Non-pigmented ciliary epithelial cell (primary cell): ENCODE measurements at places on chromosomes 4 and X.

DNA sequence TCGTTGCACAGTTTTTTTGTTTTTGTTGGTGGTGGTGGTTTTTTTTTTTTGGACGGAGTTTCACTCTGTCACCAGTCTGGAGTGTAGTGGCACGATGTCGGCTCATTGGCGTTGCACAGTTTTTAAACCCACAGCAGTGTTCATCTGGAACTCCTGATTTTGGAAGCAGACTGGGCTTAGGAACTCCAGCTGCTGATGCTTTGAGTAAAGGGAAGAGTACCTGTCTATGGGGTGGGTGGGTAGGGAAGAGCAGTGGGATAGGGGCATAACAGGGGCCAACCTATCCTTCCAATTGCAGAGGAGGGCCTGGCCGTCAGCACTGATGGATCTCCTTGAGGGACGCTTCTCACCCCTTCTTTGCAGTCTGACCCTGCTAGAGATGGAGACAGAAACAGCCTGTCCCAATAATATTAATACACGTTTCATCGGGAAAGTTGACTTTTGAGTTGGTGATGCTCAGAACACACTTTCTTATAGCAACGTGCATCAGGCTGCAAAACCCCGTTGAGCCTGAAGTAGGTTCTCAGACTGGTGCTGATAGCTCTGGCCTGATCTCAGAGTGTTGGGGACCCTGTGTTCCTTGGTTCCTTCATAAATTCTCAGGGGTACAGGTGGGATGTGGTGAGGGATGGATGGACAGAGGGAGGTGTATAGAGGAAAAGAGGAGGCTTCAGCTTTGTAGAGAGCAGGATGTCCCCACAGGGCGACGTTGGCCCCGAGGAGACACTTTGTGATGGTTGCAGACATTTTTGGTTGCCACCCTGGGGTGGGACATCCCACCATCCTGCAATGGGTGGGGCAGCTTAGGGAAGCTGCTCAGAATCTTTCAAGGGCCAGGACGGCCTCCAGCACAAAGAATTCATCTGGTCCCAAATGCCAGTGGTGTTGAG, 2.3 kb downstream of the CD99 start:
- no peak for DNase-seq

DNA sequence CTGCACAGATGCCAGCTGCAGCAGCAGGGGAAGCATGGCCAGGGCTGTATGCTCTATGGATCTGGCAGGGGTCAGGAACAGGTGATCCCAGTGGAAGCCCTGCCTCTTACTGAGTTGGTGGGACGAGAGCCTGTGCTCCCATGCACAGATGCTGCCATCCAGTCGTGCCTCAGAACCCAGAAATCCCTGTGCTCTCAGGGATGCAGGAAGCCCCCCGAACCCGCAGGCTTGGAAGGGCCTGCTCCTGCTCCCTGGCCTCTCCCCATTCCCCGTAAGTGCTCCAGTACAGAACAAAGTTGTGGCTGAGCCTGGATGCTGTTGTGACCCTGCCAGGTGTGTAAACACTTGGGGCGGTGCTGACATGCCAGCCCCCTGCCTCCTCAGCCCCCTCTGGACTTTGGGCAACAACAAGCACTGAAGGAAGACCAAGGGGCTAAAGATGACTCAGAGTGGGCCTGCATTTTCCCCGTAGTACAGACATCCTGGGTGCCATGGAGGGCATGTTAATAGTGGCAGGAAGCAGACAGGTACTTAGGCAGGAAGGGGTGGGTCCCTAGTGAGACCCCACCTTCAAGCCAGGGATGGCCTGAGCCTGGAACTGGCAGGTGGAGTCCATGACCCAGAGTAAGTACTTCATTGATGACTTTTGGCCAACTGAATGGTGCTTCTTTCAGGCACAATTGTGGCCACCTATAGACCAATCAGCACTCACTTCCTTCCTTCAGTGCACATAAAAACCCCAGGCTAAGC, 1640.7 kb downstream of the C4orf33 start:
- no peak for DNase-seq

DNA sequence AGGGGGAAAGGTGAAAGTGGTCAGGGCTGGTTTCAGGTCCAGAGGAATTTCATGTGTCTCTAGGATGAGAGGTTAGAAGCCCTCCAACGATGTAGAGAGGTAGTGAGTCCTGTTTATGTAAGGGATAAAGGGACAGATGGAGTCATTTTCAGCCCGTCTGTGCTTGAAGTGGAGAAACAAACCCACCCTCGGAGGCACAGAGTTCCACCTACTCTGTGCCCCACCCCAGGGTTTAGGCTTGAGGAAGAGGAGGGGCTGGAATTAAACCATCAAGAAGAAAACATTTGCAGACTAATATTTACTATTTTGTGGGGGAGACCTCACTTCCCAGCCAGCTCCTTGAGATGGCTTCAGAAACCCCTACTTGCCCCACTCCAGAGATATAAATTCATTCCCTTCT, 868 bp upstream of the GNL3L start:
- DNase-seq, result no peak

DNA sequence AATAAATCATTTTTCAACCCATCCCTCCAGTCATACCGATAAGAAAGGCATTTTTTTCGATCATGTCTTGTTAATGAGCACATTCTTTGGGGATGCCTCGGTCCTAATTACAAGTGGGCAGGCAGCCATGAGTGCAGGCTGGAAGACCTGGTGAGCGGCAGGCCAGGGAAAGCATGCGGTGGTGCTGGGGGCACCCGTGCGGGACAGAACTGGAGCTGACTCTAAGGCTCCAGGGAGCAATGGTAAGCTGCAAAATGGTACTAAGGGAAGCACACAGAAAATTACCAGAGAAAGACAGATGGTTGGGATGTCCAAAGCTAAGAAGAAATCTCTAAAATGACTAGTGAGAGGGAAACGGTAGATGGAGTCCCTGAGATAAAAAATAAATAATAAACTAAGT, 411.0 kb upstream of the AGA start:
- DNase-seq, result no peak

DNA sequence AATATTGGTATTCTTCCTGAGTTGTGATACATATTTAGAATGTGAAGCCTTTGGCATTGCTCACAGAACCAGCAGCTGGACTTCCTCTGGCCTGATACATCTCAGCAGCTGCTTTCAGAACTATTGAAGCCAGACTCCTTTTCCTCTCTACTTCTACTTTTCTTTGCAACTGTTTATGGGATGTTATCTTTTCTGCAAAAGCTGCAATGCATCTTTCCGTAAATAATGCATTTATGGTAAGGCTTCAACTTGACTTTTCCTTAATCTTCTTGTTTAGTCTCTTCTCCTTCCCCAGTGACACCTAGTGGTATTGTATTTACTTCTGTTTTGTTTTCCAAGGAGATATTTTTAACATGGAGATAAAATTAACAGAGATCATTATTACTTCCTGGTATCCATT, 1548.7 kb downstream of the PCDH7 start:
- no peak for DNase-seq

DNA sequence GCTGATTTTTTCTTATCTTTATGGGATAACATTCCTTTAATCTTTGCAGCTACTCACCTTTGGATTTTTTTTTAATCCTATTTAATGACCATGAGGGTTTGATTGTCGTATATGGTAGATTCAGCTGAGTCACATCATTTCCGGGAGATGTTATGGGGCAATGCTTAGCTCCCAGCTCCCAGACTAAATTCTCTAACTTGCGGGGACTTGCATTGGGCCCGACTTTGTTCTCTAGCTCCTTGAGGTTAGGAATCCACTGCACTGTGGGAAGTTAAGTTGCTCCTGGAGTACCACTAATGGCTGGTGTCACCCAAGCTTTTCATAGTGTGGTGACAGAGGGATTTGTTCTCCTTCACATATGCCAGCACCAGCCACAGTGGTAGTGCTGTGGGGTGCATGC, 287.4 kb downstream of the TECRL start:
- no peak for DNase-seq

DNA sequence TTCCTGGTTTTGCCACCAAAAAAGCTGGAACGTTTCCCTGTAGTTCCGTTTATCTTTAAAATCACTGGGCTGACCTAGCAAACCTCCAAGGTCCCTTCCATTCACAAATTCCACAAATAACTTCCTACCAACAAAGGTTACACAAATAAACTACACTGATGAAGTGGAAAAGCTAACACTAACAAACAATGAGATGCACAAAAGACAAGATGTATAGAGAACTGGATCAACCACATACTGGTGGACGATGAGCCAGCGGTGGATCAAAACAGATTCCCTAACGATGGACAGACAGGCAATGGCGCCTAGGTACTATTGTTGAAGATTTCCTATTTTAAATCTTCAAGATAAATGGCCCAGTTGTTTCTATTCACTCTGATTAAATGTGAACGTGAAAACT, 15.5 kb downstream of the AFAP1 start:
- no peak for DNase-seq

GRCh38 chrX:65034292-65034667, 58.0 kb upstream of the ZC4H2 start:
- no peak for DNase-seq

- DNase-seq, result no peak
These were observed 95.8 kb downstream of the UPRT start for GRCh38 chrX:75369721-75370120.

- no peak for DNase-seq
These were observed 6.0 kb downstream of the CXCL2 start for GRCh38 chr4:74092957-74093356.

- no peak for DNase-seq
These were observed 47.6 kb downstream of the MTHFD2L start for GRCh38 chr4:74205559-74205958.

- DNase-seq, result no peak
These were observed 381.7 kb downstream of the GPAT3 start for GRCh38 chr4:83917572-83917971.

GRCh38 chrX:120260369-120260768, 9.8 kb downstream of the ZBTB33 start:
- DNase-seq, result no peak

- no peak for DNase-seq
These were observed at the start of gene AKAP14 for GRCh38 chrX:119895843-119896326. Gene AKAP14 (plus strand): TSS chrX:119895893. CDS start chrX:119903224, 7,331 bp downstream.

DNA sequence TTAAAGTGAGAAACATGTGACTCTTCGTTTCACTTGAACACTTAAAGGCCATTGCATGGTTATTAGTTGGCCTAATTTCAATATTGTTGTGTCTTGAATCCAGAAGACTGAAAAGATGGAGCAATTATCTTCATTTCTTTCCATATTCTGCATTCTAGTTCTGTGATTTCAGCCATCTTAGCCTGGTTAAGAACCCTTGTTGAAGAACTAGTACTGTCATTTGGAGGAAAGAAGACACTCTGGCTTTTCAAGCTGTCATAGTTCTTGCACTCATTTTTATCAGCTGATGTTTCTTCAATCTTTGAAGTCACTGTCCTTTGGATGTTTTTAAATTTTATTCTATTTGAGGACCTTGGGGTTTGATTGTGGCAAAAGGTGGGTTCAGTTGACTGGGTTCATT, 81.6 kb downstream of the MTMR8 start:
- DNase-seq, result no peak

DNA sequence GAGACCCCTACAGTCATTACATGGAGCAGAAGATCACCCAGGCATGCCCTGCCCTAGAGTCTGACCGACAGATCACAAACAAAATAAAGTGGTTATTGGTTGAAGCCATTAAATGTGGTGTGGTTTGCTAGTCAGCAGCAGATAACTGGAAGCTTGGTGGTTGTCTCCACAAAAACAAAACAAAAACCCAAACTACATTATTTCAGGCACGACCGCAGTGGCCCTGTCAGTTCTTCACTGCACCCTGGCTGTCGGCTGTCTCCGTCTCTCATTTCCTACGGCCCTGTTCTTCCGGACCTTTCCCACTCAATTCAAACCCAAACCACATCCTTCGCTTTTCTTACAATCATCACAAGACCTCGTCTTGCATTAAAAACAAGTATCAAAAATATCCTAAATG, 521.3 kb upstream of the ZFP42 start:
- DNase-seq, result no peak

DNA sequence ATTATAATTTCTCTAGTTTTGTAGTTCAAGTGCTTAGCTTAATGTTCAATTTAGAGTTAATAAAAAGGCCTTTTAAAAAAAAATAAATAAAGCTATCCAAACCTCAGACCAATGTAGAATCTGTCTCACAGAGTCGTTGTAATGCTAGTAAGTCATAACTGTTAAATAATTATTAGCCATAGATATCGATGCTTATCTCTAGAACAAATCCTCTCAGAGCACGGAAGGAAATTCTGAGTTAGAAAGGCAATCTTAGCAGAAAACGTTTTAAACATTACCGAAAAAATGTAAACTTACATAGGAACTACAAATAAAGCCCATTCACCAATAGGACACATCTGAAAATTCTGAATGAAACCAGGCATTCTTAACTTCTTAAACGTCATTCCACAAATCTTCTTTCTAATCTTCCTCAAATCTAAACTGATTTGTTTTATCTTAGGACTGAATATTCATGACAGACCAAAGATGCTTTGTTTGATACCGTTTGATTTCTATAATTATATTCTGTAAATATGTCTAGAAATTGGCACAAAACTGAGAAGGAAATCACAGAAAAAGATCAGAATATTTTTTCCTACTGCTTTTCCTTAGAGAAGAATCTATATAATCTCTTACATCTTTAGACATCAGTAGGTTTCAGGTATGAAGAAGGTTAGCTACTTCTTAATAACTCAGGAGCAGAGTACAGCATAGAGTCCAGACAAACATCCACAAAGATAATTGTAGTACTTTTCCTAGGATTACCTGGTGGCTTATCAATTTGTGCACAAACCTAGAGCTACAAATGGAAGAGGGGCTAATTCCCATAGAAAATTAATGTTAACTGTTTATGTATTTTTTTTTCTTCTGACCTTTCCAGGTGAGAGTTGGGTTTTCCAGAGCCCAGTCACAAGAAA, 140.7 kb downstream of the BTC start:
- DNase-seq, result no peak

DNA sequence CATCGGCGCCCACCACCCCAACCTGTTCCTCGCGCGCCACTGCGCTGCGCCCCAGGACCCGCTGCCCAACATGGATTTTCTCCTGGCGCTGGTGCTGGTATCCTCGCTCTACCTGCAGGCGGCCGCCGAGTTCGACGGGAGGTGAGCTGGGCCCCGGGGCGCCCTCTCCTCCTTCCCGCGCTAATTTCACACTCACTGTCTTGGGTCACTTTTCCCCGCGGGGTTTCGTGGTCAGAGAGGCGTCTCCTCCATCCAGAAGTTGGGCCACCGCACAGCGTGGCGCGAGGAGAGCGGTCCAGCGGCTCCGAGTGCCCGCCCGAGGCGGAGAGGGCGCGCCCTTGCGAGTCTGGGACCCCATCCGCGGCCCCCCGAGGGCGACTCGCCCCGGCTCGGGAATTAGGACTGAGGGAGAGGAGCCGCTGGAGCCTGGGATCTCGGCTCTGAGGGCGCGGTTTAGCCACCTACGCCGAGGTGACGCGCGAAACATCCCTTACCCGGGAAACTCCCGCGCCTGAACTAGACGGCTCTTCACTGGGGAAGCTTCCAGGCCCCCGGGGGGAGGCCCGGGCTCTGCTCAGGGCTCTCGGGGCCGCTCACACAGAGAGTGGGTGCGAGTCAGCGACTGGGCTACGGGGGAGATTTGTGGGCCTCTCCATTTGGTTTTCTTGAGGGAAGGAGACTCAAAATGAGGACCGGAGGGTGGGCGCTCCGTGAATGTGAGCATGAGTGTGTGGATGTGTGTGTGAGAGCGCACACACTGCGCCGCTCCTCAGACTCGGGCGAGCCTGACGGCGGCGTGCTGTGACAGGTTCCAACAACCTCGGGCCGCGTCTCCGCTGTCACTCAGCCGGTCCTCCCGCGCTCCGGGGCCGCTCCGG, 551 bp downstream of the NPNT start:
- DNase-seq, result no peak

GRCh38 chr4:137266511-137266910, 265.8 kb downstream of the PCDH18 start:
- no peak for DNase-seq
